ENCODE measurements at places on chromosomes 3 and 15. TPM values are rescaled to one million over a fixed set of nuclear protein-coding genes. Genes with fewer than 3 reads are reported as not detected.
A peak's percentile ranks its signal among the peaks of the same experiment; 100 is the strongest.

GRCh38 chr3:190504354-190505125, 9.3 kb upstream of the IL1RAP start:
- peak; percentile 99 for DNase-seq

- no peak for DNase-seq
Measured at GRCh38 chr3:179166561-179167201, 18.5 kb downstream of the PIK3CA start.

DNA sequence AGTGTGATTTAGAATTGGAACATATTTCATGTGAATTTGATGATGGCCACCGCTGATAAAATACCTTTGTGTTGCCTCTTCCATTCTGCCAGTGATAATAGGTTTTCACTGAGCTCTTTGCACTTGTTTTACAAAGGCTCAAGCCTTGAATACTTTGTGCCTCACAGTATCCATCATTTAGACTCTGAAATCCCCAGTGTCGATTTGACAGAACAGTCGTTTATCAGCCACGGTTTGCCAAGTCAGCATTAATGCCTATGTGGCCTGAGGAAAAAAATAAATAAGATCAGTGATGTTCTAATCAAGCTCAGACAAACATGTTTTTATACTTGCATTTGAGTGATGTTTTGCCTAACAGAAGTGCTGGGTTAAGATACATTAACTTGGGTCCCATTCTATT, 399.1 kb downstream of the RBMS3 start:
- no peak for DNase-seq

DNA sequence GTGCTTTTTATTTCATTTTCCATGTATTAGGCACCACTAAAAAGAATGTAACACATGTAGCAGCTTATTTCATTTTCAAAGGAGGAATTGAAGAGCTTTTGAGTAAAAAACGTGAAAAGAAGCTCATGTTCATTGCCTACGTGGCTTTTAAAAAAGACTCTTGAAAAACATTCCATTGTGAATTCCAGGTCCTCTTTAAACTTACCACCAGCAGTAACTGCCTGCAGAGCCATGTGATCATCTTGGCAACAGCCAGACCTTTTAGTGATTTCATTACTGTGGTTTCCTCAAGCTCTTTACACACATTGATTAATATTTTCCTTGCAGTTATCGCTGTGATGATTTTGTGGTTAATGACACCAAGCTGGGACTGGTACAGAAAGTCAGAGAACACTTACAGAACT, 43.8 kb upstream of the FBXL22 start:
- peak; percentile 83 for DNase-seq

- DNase-seq, result no peak
Measured at GRCh38 chr3:152122851-152123250, 145.9 kb upstream of the MBNL1 start.

The ASB14 gene
- not detected for total RNA-seq

The SSUH2 gene
- total RNA-seq, result not detected

The KLHL6 gene
- 0.13 TPM for total RNA-seq

The NECTIN3 gene
- 41.3 TPM for total RNA-seq
